HFFc6 (cell line): ENCODE measurements at places on chromosomes 2 and 18.

DNA sequence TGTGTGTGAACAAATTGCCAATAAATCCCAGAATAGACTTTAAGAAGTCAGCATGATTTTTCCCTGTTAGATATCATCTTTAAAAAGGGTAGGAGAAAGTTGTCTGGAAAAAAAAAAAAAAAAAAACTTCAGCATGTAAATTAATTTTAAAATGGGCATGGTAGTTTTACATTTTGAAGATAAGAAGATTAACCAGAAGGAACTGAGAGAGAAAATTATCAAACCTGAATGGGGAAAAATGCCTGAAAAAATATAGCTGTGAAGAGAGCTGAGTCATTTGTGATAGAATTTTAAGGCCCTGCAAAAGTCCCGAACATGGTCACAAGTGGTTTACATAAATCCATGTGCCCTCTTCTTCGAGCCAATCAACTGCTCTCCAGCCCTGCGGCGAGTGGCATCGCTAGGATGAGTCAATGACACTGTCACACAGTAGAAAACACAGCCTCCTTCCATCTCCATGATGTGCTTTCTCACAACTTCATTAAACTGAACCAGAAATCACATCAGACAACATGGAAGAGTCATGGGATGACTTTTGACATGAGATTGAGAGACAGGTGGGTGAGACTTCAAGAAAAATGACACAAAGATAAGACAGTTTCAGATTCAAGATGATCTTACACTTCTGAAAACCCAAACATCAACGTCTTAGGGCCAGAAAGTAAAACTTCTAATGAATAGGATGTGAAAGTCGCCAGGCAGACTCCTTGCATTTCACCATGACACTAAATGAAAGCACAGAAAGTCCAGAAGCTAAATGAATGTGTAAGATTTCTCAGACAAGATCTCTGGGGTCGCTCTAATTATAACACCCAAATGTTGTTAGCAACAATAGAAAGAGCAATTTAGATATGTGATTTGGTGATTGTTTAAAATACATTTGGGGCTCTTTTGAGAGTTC, 273.0 kb upstream of the ID2 start:
- DNase-seq: no peak

- DNase-seq: no peak
Measured at GRCh38 chr2:216765761-216766262, 70.5 kb upstream of the IGFBP5 start.

GRCh38 chr2:233865838-233866237, 2.3 kb downstream of the MSL3B start:
- no peak for DNase-seq

- DNase-seq: no peak
Measured at GRCh38 chr2:57510704-57511103, 535.9 kb upstream of the VRK2 start.

DNA sequence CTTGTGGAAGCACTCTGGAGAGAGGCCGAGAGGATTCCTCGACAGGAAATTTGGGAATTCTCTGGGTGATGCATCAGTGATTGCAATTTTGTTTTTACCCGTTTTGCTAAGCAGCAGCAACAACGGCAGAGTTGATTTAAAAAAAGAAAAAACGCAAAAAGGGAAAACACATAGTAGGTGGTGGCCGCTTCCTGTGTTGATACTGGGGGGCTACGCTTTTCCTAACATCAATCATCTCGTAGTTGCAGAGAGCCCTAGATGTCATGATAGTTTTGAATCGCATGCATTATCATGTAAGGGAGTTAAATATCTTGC, 271 bp upstream of the RBM43 start:
- DNase-seq: no peak

DNA sequence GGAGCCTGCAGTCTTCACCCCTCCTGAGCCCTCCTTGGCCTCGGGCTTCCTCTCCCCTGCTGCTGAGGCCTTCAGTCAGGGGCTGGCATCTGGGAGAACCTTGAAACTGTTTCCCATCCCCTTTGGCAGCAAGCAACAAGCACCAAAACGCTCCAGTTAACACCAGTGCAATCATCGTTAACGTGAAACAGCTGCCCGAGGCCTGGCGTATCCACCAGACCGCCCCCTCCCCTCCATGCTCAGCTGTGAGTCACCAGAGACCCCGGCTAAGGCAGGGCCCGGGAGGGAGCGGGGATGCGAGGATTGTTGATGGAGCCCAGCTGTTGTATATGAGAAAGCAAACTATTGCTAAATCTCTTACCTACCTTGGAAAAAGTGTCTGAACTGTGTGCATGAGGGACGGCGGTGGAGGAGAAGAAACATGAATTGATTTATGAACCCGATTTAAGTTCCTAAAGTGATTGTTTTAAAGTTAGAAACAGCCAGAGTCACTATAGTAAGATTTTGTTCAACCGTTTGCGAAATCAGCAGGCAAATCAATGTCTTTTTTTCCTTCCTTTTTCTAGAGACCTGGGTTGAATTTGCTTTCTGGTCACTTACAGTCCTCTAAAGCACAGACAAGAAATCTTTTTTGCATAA, 5.2 kb downstream of the ZFP36L2 start:
- DNase-seq: peak; percentile 38

DNA sequence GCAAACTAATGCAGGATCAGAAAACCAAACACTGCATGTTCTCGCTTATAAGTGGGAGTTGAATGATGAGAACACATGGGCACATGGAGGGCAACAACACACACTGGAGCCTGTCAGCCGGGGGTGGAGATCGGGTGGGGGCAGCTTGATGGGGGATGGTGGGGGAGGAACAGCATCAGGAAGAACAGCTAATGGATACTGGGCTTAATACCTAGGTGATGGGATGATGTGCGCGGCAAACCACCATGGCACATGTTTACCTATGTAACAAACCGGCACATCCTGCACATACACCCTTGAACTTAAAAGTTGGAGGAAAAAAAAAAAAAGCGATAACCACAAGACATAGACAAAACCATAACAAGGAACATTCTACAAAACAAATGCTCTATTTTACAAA, 10.4 kb downstream of the CHMP3 start:
- DNase-seq: no peak
